ENCODE measurements at places on chromosomes 1 and 21.

GRCh38 chr1:53860967-53861411 lies 22.9 kb upstream of the NDC1 start:
- DNase-seq, result peak; percentile 72

DNA sequence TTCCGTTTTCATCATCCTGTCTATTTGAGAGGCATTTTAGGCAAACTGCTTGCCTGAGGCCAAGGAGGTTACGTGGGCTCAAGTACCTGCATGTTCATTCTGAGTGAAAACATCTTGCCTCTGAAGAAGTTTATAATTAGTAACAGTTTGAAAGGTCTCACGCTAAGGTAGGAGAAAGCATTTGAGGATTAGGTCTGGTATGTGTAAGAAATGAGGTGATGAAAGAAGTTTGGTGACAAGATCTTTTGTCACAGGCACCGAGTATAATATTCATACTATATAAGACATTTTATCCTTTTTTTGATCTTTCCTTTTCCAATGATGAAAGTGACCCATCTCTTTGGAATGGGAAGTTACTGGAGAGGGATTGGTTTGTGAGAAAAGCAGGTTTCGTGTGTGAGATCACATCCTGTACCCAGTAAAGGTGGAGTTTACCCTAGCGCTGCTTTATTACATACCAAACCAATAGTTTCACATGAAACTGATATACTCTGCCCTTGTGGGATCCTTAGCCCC lies 98.7 kb upstream of the PDC start:
- DNase-seq, result no peak

DNA sequence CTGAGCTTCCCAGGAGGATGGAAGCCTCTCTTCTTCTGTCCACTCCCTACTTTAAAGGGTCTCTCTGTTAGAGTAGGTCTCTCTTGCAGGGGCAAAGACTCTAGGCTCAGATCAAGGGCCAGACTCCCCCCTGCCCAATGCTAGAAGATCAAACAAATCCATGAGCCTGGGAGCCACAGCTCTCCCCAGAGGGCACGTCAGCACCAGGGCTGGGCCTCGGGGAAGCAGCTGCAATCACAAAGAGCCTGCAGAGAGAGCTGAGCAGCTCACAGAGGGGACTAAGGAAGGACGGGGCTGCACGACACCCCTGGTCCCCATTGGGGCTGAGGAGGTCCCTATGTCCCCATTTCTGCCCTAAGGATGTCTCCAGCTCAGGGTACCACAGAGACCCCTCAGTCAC lies 3.9 kb downstream of the CNTN2 start:
- DNase-seq, result no peak

DNA sequence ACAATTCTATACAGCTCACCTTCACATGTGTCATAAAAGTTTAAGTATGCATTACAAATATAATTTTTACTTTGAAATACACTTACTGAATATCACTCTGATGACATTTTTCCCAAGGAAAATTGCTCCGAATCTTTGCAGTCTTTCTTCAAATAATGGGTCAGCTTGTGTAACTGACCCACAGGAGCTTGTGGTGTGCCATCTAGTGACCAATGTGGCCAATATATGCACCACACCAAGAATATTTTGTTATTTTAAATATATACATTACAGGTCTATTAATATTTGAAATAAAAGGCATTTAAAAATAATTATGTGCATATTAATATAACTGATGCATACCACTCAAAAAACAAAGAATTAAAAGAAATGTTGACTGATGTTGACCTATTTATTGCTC lies 271.4 kb downstream of the TBX15 start:
- no peak for DNase-seq

- no peak for DNase-seq
These were observed 20.0 kb downstream of the PIK3CD start for GRCh38 chr1:9671377-9672140.

DNA sequence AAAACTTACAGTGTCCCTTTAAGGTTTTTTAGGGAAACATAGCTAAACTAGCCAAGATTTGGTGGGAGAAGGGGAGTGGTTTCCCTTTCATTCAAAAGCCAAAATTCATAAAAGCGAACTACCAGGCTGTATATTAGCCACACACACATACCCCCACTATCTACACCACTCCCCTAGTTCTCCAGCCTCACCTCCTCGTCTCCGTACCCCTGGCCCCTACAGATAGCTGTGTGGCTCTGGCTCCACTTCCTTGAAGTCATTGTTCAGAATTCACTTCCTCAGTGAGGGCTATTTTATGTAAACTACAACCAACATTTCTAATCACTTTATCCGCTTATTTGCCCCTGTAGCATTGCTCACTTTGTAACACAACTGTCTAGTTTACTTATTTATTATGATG lies 5.3 kb upstream of the DPH5 start:
- no peak for DNase-seq

DNA sequence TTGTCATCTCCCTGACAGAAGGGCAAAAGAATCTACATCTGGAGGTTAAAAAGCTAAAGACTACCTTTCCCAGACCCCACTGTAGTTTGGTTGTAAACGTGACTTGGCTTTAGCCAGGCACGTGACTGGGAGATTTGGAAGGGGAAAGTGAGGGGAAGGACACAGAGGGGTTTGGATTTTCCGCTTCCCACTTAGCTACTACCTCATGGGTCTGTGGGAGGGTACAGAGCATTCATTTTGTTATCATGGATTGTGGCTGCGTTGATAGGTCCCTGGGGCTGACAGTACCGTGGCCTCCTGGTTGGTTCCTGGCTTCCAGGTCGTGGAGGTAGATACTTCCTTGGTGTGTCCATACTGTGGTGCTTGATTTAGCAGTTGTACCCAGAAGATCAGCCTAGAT lies 2.6 kb downstream of the CHD1L start:
- DNase-seq, result no peak

- DNase-seq, result no peak
These were observed 377.4 kb upstream of the RUNX1 start for GRCh38 chr21:35426469-35426868.

DNA sequence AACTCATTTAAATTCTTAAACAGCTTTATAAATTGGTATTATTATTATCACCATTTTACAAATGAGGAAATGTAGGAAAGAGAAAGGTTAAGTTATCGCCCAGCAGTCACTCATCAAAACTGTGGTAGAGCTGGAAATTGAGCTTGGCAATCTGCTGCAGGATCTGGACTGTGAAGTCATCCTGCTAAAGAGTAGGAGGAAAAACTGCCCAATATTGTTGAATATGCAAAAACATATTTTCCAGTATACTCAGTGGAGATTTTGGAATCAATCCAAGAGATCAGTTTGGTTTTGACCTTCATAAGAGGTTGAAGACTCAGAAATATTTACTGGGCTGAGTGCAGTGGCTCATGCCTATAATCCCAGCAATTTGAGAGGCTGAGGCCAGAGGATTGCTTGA lies 16.9 kb upstream of the RC3H1 start:
- DNase-seq, result no peak

DNA sequence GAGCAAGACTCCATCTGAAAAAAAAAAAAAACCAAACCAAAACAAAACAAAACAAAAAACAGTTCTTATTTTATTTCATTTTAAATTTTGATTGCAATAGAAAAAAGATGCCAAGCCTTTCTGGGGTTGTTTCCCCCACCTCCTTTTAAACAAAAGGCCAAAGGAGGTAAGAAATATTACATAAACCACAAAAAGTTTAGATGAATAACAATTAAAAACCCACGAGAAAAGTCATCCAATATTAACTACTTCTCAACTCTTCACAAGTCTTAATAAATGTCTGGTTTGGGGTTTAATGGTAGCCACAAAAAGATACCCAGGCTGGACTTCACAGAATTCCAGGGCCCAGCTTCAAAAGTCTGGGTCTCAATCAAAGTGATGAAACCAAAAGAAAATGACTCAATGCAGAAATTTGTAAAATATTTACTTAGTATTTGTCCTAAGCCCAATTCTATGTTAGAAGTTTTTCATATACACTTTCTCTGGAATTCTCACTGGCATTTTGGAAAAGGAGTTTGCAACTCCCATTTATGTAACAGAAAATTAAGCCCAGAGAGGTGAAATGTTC lies 47.0 kb upstream of the SDC3 start:
- DNase-seq, result no peak

DNA sequence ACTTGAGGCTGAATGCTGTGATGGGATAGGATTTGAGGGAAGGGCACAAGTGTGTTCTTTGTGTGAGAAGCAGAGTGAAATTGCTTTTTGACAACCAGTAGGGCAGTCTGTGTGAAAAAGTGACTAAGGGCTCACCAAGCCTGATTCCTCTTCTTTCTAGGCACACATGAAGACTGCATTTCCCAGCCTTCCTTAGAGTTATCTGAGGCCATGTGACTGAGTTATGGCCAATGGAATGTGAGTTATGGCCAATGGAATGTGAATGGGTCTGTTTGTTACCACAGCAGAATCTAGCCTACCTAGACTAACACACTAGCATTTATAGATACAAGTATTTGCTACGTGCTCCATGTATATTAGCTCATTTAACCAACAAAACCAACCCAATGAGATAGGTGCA lies 35.3 kb upstream of the DIRAS3 start:
- DNase-seq, result no peak

DNA sequence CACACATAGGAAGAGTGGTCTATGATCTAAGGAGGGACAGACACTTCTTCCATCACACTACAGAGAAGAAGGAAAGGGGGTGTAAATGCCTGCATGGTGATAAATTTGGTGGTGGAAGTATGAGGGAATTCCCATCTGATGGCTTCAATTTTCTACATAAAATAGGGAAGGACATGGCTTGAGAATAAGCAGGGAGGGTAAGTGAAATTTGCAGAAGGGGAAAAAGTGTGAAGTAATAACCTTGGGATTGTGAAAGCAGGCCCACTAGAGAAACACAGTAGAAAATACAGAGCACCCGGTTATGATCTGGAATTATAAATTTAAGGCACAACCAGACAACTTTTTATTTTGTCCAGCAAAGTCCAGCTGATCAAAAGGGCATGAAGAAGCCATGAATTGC lies 22.7 kb upstream of the HIVEP3 start:
- no peak for DNase-seq

DNA sequence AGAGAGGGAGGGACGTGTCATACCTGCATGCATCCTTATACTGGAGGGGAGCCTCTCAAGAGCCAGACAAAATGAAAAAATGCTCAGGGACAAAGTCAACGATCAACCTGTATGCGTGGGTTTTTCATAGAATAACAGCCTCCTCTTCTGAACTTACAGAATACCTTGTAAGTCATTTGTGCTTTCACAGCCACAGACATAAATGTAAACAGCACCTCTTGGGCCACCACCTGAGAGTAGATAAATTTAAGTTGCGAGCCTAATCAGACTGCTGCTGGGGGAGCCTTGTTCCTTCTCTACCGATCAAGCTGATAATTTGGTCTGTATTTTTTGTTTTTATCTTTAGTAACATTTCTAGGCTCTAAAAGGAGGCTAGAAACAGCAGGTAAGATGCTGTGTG lies 223.1 kb downstream of the KIF26B start:
- no peak for DNase-seq

- no peak for DNase-seq
These were observed 29.5 kb downstream of the AK4 start for GRCh38 chr1:65177457-65177856.

- DNase-seq, result no peak
These were observed 2.4 kb upstream of the WNT9A start for GRCh38 chr1:227949954-227950734.

GRCh38 chr1:217837691-217838090 lies 206.5 kb downstream of the SPATA17 start:
- DNase-seq, result no peak

DNA sequence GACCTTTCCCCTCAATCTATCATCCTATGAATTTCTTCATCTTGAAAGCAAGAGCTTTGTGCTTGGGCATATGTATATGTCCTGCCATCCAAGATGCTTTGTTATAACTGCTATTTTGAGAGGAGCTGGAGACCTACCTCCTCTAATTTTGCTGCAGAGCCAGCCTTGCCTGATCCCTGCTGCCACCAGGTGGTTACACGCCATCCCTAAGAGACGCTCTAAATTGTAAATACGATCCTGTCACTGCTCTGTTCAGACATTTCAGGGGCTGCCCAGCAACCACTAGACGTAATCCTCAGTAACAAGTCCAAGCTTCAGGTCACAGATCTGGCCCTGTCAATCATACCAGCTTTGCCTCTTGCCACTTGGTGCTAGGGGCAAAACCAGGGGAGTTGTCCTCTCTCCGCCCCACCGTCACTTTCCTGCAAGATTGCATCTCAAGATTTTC lies 32.9 kb downstream of the GPA33 start:
- DNase-seq, result peak; percentile 59

DNA sequence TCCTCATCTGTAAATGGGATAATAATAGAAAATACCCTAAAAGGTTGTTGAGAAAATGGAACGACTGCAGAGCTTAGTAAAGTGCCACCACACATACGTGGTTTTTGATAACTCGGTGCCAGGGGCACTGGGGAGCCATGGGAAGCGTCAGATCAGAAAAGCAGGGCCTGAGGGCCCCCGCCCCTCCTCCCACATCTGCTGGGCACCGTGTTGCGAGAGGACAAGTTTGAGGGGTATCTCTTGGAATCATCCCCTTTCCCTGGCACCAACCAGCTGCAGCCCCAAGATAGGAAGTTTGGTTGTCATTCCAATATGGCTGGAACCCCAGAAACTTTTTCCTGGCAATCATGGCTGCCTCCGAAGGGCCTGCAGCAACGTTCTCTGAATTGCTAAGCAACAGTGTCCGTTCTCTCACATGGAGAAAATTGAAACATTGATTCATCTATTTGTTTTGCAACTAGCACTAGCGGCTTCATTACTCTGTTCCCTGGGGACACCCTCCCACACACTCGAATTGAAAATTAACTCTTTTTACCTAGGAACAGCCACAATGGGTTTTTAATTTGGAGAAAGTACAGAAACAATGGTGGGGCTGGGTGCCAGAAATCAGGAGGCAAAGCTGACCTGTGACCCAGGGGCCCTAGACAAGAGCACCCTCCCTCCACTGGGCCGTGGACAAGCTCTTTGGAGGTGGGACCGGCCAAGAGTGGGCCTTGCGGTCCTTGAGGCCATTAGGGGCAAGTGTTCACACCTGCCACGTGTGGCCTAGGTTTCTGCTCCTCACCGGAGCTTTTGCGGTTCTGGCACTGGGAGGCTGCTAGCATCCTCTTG lies 190.0 kb upstream of the VAMP3 start:
- DNase-seq, result no peak

- DNase-seq, result no peak
These were observed 478 bp downstream of the MAD2L2 start for GRCh38 chr1:11680270-11681070.

- no peak for DNase-seq
These were observed 13.5 kb downstream of the TNFRSF1B start for GRCh38 chr1:12180315-12180714.

DNA sequence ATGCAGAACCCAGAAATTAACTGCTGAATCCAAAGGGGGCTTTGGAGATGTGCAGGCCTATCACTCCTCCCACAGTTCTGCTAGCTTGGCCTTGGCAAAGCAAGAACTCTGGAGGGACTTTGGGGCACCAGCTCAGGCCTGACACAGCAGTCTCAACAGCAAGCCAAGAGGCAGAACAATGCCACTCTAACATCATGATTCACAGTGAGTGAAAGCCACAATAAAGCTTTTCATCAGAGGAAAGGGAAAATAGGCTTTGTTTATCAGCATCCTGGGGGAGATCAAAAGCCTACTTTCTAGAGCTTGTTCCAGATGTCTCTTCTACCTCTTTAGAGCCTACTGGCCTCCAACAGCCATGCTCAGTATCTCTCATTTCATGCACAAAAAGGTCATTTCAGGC lies 283.4 kb downstream of the KCNH1 start:
- peak; percentile 5 for DNase-seq

GRCh38 chr1:45327644-45328515 lies 1.2 kb downstream of the HPDL start:
- peak; percentile 19 for DNase-seq

GRCh38 chr1:9724706-9725476 lies 73.4 kb downstream of the PIK3CD start:
- no peak for DNase-seq

All from NCI-H1694 treated with DMSO at 0.1 percent for 48 hours (cell line).